ENCODE measurements at places on chromosomes 4 and X.

GRCh38 chr4:6236816-6237390 lies 32.7 kb upstream of the WFS1 start:
- no peak for DNase-seq

GRCh38 chr4:24169956-24170355 lies 280.1 kb upstream of the PPARGC1A start:
- DNase-seq, result no peak

- DNase-seq, result no peak
Observed at GRCh38 chr4:188042191-188042590, 46.6 kb downstream of the ZFP42 start.

GRCh38 chr4:55125763-55126541 lies 557 bp upstream of the KDR start:
- peak; percentile 18 for DNase-seq

All from femur (tissue), 1 donor.